ENCODE measurements at places on chromosomes 2 and 18. TPM values are rescaled to one million over a fixed set of nuclear protein-coding genes. Genes with fewer than 3 reads are reported as not detected.

Gene TNFAIP6
- total RNA-seq: 0.17 TPM

Gene SPATA3
- total RNA-seq: not detected

Gene CCDC102B
- 4.5 TPM for total RNA-seq

Gene ADD2
- 156 TPM for total RNA-seq

Gene STRN
- total RNA-seq: 11.9 TPM

Gene EMILIN2
- total RNA-seq: 4.6 TPM

Gene CLIP4
- total RNA-seq: 3.7 TPM

DNA sequence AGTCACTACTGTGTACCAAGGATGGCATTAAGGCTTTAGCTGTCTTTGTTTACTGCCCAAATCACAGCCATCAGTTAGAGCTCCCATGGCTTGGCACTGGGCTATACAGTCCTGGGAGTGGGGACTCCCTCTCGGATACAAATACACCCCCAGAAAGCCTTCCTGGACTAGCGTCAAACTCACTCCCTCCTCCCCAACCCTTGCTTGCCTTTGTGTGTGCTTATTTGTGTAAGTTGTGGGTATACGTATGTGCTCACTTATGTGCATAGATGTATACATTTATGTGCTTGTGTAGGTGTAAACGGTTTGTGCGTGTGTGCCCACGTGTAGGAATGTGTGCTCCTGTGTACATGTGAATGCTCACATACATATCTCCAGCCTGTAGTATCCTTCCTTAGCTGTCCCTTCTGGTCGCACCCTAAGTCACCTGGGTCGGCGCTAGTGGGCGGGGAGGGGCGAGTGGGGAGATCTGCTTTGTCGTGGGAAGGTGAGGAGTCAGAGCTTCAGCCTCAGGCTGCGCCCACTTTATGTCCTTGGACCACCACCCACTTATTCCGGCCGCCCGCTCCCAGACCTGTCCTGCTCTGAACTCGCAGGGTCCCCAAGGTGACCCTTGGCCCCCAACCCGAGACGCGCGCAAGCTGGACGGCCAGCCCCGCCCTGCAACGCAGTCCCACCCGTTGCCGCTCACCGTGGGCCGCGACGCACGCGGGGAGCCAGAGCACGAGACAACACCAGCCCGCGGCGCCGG lies 461 bp downstream of the PRADC1 start:
- no peak for DNase-seq

GRCh38 chr18:43303376-43303775 lies 26.1 kb upstream of the SYT4 start:
- DNase-seq: no peak

DNA sequence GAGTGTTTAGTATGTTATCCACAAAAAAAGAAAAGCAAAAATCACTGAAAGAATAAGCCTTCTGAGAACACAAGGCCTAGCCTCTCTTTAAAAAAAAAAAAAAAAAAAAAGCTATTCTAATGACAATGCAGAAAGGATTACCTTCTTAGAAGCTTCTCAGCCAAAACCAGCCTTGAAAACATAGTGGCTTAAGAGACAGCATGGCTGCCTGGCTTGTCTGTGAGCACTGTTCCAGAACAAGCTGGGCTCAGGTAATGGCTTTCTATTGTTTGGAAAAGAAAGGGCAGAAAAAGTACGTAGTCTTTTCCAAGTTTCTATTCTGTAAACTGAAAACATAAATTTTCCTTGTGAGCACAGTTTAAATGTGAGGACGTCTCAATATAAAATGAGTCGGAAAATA lies 119.5 kb downstream of the MAP3K20 start:
- DNase-seq: no peak

- no peak for DNase-seq
Observed at GRCh38 chr2:29688429-29688828, 233.0 kb downstream of the ALK start.

DNA sequence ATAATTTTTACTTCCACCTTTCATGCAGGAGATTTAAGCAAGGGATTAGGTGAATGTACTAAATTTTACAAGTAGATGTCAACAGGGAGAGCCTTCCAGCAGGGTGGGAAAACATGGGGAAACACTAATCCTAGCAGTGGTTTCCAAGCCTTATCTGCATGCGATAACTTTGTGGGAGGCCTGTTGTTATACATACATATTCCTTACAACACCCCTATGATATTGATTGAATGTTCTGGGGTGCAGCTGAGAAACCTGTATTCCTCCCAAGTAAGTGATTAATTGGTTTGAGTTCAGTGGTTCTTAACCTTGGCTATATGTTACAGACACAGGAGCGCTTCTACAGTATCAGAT lies 65.9 kb downstream of the COL4A4 start:
- no peak for DNase-seq

GRCh38 chr2:150081775-150082481 lies 405.5 kb downstream of the RND3 start:
- no peak for DNase-seq

DNA sequence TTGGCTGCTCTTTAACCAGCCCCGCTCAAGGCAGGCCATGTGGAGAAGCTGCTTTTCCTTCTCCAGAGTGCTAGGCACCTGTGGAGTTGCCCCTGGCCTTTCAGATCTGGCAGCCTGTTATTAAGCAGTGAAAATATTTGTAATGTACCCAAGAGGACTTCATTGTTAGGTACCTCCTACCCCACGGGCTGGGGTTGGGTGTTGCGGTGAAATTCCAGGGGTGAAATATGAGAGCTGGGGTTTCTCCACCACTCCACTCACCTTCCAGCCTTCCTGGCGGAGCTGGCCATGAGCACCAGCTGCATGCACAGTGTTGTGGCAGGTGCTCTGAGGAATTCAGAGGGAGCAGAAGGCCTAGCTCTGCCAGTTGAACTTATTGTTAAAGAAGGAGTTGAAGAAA lies 39.1 kb downstream of the NTSR2 start:
- DNase-seq: no peak

DNA sequence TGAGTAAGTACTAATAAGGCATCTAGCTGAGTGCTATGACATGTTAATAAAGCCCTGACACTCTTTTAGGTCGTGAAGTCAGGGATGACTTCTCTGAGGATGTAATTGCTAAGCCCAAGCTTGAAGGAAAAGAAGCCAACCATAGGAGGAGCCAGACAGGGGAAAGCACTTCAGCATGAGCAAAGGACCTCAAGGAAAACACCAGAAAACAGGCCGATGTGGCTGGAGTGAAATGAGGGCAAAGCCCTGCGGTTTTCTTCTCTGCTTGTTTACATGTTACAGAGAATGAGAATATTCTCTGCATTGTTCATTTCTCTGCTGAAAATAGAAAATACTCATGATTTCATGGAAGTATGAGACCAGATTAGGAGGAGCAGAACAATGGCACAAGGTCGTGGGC lies 112.5 kb upstream of the ARHGAP28 start:
- DNase-seq: no peak

DNA sequence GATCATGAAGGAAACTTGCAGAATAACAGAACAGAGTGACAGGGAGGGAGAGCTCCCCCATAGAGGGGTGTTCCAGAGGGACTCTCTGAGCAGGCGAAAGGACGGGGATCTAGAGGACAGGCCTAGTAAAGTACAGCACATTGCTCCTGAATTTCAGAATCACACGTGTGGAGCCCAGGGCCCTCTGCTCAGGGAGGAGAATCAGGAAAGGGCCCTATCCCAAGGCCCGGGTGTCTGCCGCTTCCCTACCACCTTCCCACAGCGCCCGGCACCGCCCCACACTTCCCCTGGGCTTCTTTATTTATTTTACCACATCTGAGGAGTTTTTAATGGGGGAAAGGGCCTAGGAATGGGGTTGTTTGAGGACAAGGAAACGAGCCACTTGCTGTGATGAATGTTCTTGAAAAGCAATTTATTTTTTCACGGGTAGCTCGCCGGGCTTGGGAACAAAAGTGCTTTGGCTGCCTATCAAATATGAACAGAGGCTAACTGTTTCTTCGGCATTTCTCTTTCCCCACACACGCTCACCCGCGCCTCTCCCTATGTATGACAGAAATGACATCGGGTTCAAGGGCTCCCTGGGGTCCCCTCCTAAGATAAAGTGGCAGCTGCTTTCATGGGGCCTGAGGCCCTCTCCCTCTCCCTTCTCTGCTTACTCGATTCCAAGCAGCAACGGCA lies 79.3 kb upstream of the GLI2 start:
- DNase-seq: no peak

DNA sequence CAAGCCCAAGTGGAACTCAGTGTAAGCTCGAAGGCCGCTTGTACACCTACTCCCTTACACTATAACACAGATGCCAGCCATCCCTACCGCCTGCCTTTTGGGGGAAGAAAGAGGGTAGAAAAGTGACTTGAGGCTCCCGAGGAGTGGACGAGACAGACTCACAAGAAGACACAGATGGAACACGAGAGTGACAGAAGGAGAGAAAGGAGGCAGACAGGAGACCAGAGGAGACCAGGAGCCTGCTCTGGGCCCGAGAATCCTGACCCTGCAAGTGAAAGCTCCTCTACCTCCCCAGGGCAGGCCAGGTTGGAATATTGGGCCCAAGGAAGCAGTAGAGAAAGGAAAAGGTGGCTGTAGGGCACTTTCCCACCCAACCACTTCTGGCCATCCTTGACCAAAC lies 23.4 kb upstream of the TNS1 start:
- DNase-seq: peak; percentile 16

GRCh38 chr2:2831633-2832032 lies 500.6 kb upstream of the MYT1L start:
- DNase-seq: no peak

DNA sequence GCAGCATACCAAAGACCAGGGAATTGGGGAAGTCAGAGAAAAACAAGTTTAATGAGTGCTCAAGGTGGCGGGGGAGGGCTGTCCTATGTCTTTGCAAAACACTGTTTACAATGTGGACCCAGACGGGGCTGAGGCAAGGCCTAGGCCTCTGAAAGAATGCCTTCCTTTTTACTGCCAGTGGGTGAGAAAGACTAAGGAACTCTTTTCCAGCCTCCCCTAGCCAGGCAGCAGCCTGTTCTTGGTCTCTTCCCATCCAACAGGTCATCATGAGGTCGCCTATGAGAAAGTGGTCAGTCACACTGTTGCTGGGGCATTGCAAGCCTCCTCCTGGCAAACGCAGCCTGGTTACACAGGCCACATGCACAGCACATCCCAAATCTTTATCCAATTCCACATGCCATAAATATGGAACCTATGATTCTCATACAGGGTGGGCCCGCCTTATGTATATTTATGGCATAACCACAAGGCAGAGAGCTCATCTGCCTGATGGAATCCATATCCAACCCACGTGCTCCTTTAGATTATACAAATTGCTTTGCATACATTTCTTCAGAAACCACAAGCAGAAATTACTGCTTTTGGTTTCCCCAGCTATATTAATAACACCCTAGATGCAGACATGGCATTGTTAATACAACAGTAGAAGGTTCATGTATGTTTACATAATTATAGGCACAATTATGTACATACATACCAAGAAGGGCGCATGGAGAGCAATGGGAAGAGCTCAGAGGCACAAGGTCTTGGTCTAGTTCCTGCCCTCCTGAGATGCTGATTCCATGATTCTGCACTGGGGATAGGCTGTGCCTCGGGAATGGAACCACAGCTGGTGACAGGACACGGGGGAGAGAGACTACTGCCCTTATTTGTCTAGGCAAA lies 48.6 kb downstream of the NRP2 start:
- no peak for DNase-seq

- no peak for DNase-seq
Observed at GRCh38 chr18:66136039-66136438, 385.2 kb downstream of the CDH7 start.

DNA sequence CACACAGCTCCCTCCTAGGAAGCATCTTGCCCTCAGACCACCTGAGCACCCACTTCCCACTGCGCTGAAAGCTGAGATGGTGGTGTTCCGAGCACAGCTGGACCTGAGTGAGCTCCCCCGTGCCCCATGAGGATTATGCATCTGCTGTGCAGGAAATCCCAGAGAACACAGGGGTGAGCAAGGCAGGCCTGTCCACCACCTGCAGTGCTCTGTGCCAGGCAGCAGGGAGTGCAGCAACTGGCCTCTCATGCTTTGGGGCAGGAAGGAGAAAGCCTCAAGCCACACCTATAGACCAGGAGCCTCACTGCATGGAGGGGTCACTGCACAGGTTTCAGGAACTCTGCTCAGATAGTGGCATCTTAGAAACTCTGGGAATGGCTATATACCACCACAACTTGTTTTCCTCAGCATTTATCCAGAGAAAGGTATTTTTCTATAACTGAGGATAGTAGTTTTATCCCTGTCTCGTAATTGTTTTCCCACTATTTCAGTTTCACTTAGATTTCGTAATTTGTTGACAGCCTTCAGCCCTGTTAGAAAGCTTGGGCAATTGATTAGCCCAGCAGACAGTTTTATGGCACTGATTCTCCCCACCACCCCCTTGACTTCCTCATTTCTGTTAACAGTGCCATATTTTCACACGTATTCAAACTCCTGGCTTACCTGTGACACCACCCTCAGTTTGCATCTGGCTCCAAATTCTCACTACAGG lies 144.3 kb upstream of the DAPL1 start:
- no peak for DNase-seq

DNA sequence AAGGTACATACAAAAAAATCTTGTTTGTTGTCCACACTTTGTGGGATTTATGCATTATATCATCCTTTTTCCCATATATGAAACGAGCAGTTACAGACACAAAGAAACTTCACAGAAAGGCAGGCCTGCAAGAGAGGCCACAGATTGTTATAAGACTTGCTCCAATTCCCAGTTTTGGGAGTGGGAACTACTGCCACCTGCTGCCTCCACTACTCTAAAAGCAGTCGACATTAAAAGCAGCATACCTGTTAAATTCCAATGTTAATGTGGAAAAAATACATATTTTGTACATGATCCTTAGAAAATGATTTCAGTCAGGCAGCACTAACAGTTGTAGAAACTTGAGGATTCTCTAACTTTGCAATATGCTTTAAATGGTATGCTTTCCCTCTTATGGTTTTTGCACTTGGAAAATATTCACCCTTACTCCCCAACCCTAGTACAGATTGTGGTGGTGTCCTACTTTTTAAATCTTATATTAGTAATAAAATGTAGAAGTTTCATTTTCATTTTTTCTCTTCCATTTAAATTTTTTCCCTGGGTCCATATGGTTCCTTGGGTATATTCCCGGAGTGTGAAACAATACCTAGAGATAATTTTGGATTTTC lies 37.9 kb downstream of the SLC38A11 start:
- DNase-seq: peak; percentile 50

- DNase-seq: no peak
Observed at GRCh38 chr2:192119536-192119935, 75.2 kb downstream of the TMEFF2 start.

- DNase-seq: no peak
Observed at GRCh38 chr2:224612578-224612977, 27.4 kb upstream of the CUL3 start.

GRCh38 chr2:66575625-66576310 lies 140.8 kb downstream of the MEIS1 start:
- DNase-seq: peak; percentile 37

All from liver (tissue), 10 donors.